ENCODE measurements at places on chromosomes 3 and 15.

DNA sequence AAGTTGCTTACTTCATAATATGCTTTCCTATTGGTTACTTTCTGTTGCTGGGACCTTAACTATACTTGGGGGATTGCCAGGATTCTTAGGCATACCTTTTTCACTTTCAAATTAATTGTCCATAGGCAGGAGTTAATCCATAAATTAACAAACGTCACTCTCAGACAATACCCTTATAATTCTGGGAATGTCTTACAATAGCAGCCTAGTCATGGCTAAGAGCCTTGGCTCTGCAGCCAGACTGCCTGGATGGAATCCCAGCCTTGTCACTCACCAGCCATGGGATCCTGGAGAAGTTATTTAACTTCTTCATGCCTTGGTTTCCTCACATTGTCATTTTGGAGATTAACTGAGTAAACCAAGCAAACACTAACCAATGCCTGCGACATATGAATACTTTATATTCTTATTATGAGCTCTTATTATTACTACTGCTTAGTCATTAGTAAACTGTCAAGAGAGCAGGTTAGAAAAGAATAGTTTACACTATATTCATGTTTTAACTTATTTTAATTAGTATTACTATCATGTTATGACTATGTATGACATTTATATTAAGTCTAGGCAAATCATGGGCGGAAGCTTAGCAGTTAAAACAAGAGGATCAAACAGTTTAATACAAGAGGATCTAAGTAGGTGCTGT lies 29.0 kb downstream of the GYG1 start:
- DNase-seq = no peak

DNA sequence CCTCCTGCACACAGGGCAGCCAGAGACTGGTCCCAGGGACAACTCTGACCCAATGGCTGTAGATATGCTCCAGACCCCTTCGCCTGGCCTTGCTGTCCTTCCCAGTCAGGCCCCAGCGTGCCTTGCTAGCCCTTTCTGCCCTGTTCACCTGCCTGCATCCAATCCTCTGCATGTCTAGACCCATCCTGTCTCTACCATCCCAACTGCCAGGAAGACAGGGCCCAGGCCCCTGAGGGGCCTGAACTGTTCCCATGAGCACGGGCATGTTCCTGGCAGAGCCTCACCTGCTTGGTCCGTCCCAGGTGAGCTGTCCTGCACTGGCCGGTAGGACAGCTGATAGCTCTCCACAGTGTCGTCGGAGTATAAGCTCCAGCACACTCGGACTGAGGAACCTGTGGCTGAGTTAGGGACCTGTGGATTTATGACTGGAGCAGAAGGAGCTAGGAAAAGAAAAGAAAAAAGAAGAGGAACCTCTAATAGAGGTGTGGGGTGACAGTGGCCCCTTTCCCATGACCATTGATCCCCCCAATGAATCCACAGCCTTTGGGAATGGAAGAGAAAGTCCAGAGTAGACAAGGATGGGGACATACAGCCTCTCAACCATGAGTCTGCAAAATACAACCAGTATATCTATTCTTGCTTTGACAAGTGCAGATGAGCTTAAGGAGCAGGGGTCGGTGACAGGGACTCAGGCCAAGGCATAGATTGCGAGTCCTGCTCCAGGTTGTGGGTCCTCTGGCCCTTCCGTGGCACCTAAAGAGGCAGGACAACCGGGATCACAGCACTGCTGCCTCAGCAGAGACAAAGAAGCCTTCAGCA lies 33.9 kb downstream of the FSD2 start:
- DNase-seq = no peak

GRCh38 chr3:175764722-175765121 lies 905.6 kb downstream of the NAALADL2 start:
- no peak for DNase-seq

GRCh38 chr3:195715583-195716266 lies 5.1 kb upstream of the MUC20 start:
- no peak for DNase-seq

GRCh38 chr3:170741756-170742529 lies 128.1 kb downstream of the RPL22L1 start:
- no peak for DNase-seq

DNA sequence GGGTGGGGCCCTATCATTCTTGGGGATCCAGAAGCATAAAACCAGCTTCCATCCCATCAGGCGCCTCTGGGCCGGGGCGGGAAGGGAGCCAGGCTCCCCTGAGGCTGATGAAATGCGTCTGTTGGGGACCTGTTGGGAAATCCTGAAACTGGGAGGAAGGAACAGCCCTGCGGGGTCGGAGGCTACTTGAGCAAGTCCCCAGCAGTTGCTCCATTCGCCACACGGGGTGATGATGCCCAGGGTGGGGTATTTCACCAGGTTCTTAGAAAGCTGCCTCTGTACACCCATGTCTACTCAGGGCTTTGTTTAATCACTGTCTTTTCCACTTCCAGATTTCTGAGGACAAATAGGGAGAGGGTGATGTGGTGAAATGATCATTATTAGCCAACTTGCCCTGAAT lies 25.4 kb upstream of the TSEN2 start:
- no peak for DNase-seq

DNA sequence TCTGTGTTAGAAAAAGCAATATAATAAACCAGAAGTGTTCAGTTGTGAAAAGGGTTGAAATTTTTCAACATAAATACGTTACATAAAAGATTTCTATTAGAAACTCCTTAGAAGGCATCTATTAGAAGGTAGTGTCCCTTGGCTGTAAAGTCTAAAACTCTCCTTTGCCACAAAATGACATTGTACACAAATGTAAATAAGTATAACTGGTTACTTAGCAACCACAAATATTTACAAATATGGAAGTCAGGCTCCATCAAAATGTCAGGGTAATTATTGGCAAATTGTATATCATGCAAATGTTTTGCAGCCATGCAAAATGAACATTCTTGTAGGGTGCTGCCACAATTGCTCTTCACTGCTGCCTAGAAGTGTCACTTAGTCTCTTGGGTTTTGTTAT lies 419.1 kb upstream of the CDIN1 start:
- DNase-seq = no peak

GRCh38 chr3:166257715-166258114 lies 420.5 kb upstream of the BCHE start:
- no peak for DNase-seq

Data from activated naive CD4-positive, alpha-beta T cell treated with anti-CD3 and anti-CD28 coated beads, Interleukin-2, amount 10 ng/mL, durations not matched to agents 7 days and 5 days (primary cell).